ENCODE measurements at places on chromosomes 6 and 20.
A peak's percentile ranks its signal among the peaks of the same experiment; 100 is the strongest.

DNA sequence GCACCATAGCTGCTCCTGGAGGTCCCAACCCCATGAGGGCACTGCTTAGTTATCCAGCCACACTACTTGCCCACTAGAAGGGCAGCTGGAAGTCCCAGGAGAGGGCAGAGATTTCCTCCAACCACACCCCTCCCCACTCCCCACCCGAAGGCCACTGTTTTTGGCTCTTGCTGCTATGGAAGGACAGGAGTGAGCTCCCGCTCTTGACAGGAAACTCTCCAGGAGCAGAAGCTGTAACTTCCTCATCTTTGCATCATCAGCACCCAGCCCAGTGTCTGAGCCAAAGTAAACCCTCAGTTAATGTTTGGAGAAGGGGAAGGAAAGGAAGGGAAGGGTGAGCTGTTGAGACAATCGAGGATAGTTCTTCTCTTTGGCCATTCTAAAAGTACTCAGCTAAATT is 120.7 kb downstream of the MTFR2 start:
- no peak for DNase-seq

GRCh38 chr6:11009353-11009752 is 34.8 kb downstream of the ELOVL2 start:
- DNase-seq: no peak

DNA sequence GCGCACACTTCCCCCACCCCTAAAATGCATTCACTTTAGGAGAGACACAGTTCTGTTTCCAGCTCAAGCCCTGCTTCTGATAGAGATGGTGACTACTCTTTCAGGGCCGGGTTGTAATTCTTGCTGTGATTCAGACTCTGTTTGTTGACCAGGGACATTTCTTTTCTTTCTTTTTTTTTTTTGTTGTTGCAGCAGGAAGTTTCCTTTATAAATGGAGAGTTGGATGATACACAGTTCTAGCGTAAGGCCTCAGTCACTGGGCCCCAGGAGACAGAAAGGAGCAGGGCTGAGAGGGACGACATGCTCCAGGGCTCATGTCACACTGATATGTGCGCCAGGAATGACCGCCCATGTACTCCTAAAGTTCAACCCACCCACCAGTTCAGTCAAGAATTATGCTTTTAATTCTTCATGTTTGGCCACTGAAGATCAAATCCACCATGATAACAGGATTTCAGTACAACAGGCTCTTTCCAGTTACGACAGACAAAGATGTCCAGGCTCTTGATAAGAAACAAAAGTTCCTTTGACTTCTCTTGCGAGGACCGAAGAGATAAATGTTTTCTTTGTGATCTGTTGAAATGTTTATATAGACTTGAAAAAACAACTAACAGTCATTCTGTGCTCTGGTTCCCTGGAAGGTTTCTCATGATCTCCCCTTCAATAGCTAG is 142.5 kb downstream of the CD164 start:
- DNase-seq: no peak

DNA sequence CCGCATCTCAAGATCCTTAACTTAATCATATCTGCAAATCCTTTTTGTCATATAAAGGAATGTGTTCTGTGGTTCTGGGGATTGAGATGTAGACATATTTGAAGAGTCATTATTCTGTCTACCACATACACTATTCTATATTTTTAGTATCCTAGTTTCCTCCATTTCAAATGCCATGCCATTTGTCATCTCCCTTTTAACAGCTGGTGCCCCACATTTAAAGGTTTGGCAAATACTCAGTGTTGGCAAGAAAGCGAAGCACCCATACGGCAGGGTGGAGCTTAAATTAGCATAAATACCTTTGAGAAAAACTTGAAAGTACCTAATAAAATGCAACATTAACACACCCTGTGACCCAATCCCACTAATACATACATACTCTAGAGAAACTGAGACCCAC is 31.7 kb downstream of the PAK5 start:
- no peak for DNase-seq

- DNase-seq: peak; percentile 51
Observed at GRCh38 chr6:4134841-4135664, at the start of gene ECI2. ECI2 (minus strand) TSS chr6:4135575; CDS start chr6:4135560, 15 bp downstream.

DNA sequence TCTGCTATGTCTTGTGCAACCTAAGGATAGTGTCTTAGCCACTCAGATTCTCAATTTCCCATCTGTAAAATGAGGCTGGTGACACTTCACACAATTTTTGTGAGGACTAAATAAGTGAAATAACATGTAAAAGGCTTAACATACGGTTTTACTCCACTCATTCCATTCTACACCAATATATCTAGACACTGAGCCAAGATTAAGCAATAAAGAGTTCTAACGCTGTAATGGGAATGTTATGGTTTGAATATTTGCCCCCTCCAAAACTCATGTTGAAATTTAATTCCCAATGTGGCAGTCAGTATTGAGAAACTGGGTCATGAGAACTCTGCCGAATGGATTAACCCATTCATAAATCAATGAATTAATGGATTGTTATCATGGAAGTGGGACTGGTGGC is 301.0 kb downstream of the HACE1 start:
- DNase-seq: no peak

GRCh38 chr20:34262488-34263288 is 21.5 kb downstream of the ASIP start:
- DNase-seq: no peak

GRCh38 chr20:57829805-57830514 is 120.1 kb upstream of the PMEPA1 start:
- no peak for DNase-seq

DNA sequence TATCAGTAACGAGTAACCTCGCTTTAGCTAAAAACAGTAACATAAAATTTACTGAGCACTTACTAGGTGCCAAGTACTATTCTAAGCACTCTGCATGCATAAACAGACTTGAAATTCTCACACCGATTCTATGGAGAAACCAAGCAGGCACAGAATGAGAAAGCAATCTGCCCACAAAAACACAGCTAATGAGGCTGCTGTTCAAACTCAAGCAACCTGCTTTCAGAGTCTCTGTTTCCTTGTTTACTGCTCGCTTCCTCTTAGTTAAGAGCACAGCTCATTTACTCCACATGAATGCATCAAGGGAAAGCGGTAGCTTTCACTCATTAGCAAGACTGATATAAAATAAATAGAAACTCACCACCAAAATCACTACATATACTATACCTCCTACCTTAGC is 37.4 kb downstream of the PRKN start:
- DNase-seq: no peak
